ENCODE measurements at places on chromosomes 11 and 22. TPM values are rescaled to one million over a fixed set of nuclear protein-coding genes. Genes with fewer than 3 reads are reported as not detected.

DNA sequence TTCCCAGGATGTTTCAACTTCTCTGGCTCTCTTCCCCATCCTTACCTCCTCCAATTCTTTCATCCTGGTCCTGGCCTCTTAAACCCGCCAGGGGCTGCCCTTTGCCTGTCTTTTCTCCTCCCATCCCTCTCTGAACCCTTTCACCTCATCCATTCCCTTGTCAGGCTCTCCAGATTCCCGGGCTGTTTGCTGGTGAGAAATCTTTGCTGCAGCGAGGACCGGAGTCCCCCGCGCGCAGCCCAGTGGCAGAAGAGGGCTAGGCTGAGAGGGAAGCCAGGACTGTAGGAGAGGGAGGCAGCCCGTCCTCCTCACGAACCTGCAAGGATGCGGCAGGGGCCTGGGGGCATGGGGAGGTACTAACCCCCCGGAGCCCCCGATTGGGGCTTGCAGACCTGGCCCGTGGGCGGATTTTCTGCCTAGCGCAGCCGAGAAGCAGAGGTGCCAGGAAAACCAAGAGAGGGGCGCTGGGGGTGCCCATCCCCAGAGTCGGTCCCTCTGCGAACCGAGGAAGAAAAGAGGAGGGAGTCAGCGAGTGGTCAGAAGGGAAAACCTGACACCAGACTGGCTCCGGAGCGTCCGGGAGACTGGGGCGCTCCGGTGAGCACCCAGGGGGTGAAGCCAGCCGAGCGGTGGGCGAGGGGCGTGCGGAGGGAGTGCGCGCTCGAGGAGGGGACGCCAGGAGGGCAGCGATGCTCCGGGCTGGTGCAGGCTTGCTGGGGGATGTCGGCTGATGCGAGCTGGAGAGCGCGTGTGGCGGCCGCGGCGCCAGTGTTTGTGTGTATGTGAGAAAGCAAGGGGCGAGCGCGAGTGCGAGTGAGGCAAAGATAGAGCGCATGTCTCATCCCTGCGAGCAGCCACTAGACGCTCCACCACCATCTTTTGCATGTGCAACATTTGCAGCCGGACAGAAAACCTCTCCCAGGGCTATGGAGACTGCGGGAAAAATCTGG is at the start of gene GRIA4:
TSS of gene GRIA4 (plus strand) at position 242 of the 950 bp plus-strand sequence. CDS start 925 bp downstream, outside the sequence.
- no peak for DNase-seq

DNA sequence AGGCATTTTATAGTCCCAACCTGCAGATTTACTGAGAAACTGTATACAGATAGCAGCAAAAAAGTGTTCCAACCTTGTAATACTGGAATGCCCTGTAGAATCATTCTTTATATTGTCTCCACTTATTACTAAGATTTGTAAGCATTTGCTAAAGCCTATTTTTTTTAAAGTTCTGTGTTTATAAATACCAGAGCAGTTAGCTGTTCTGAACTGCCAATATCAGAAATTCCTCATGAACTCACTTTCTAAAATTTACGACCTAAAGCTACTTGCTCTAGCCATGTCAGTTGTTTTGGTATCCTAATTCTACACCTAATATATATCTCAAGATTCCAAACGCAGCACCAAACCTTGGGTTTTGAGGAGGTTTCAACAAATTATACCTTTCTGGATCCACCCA is 103.2 kb downstream of the C11orf65 start:
- no peak for DNase-seq

DNA sequence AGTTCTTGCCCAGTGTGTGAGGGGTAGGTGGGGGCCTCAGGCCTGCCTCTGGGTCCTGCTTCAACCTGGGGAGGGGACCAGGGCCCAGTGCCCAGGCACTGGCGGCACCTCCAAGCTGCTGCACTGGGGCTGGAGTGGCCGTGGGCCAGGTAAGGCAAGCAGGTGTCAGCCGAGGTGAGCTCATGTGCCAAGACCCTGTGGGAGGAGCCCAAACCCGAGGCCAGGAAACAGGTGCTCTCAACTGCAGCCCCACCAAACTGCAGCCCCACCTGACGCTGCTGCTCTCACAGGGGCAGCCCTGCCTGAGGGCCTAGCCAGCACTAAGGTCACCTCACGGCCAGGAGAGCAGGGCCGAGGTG is 18.1 kb upstream of the GNB1L start:
- peak; percentile 42 for DNase-seq

- no peak for DNase-seq
These were observed 8.8 kb upstream of the DNAL4 start for GRCh38 chr22:38802671-38803121.

DNA sequence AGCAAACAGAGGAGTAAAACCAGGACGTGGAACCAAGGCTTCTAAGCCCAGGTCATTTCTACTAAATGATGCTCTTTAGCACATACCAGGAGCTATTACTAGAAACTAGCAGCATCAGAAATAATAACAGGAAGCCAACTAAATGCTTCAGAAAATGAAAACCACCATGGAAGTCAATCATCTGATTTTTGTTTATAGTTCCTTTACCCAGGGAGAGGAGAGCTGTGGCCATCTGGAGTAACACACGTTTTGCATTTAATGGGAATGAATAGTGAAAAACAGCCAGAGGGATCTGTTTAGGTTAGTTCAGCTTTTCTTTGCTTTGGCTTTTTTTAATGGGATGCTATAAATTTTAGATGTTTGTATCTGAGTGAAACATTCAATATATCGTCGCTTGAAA is 250.7 kb upstream of the ARHGAP20 start:
- no peak for DNase-seq

- no peak for DNase-seq
These were observed 11.9 kb downstream of the MICALL1 start for GRCh38 chr22:37917874-37918548.

GRCh38 chr11:120539667-120540369 is 28.3 kb downstream of the GRIK4 start:
- no peak for DNase-seq

- DNase-seq, result no peak
These were observed 96.1 kb upstream of the LRRC55 start for GRCh38 chr11:57085611-57086010.

- DNase-seq, result no peak
These were observed 18.8 kb downstream of the P2RY2 start for GRCh38 chr11:73236854-73237253.

DNA sequence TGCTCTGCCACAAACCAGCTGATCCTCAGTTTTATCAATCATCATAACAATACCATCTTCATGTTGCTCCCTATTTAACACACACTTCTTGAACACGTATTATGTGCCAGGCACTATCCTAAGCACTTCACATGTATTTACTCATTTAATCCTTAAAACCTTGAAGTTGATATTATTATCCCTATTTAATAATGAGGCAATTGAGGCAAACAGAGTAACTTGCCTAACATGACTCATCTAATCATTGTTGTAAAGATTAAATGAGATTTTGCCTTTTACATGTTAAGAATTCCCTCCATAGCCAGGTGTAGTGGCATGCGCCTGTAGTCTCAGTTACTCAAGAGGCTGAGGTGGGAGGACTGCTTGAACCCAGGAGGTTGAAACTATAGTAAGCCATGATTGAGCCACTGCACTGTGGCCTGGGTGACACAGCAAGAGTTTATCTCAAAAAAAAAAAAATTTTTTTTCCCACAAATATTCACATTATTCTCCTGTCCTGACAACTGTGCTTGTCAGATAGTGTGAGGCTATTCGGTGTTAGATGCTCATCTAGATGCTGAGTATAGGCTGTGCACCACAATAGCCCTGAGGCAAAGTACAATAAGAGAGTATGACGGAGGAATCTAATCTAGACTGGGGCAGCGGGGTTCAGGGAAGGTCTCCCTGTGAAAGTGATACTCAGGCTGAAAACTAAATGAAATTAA is 13.4 kb downstream of the CKAP5 start:
- DNase-seq, result no peak

- DNase-seq, result no peak
These were observed 7.4 kb upstream of the RCE1 start for GRCh38 chr11:66835768-66836405.

DNA sequence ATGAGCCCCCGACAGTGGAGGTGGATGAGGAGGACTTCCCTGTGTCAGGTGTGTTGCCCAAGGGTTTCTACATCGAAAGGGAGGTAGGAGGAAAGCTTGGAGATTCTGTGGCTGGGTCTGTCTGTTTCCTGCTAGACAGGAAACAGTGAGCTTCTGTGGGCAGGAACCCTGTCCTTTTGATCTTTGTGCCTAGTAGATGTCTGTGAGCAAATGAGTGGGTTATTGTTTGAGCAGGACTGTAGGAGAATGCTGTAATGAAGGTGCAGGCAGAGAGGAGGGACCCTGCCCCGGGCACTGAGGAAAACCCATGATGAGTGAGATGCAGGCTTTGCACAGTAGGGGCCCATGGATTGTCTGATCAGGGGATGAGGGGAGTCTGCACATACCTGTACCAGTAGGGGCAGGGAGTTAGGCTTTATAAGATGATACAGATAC is 14.0 kb downstream of the USP35 start:
- DNase-seq, result no peak

DNA sequence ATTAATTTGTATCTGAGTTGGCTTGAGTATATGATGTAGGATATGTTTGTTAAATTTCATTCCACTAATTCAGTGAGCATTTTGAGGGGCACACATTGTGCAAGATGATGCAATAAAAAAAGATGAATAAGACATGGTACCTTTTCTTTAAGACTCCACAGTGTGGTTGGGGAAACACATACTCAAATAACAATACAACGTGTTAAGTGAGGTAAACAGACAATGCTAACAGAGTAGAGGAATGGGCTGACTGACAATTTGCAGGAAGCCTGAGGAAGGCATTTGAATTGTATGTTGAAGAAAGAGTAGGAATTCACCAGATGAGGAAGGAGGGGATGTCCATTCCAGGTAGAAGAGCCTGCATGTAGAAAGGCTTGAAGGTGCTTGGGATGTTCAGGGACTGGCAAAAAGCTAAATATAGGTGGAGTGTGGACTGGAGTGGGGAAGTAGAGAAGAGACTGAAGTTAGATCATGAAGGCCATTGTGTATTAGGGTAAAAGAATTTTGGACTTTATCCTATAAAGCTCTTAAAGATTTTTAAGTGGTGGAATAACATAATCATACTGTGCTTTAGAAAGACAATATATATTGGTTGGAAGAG is 6.8 kb downstream of the RNF169 start:
- DNase-seq, result no peak

DNA sequence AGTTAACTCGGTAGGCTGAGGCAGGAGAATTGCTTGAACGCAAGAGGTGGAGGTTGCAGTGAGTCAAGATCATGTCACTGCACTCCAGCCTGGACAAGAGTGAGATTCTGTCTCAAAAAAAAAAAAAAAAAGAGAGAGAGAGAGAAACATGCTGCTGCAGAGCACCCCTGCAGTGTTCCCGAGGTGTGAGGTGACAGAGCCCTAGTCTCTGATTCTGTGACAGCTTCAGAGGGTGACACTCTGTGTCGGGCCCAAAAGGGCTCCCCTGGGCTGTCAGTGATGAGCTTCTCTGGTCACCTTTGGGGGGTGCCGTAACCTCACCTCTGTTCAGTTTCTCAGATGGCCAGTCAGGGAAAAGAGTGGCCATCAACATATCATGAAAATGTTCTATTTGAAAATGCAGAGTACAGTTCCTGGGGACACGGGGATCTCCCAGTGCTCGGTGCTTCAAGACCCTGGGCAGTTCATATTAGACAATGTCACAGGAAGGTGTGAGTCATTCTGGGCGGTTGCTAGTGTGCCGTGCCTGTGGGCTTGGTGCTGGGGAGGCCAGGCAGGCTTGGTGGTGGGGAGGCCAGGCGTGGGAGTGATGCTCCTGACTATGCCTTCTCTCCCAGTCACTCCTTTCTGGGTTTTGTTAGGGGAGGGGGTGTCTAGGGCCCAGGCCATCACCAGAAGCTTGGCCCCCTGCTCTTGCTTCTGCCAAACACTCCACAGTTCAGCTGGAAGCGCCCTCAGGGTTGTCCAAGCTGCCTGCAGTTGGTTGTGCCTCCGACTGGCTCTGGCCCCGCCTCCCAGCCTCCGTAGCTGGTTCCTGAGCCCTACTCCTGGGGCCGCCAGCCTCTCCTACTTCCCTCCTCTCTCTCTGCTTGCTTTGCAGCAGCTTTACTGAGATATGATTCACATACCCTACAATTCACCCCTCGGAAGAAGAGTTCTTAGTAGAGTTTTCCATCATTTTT is 52.5 kb upstream of the CLDN5 start:
- DNase-seq, result no peak

DNA sequence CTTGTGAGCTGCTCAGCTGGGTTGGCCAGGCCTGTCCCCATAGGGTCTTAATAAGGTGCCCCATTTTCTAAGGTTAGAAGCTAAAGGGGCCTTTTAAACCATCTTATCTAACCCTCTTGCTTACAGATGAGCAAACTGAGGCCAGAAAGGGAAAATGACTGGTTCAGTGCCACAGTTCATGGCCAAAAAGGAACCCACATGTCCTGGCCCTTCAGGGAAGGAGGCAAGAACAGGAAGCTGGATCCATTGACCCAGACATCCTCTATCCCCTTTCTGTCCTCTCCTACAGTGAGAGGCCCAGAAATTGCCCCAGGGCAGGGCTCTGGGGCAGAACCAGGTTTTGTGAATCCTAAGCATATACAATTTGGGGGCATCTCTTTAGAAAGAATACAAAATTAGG is 10.0 kb downstream of the PRG3 start:
- DNase-seq, result no peak

DNA sequence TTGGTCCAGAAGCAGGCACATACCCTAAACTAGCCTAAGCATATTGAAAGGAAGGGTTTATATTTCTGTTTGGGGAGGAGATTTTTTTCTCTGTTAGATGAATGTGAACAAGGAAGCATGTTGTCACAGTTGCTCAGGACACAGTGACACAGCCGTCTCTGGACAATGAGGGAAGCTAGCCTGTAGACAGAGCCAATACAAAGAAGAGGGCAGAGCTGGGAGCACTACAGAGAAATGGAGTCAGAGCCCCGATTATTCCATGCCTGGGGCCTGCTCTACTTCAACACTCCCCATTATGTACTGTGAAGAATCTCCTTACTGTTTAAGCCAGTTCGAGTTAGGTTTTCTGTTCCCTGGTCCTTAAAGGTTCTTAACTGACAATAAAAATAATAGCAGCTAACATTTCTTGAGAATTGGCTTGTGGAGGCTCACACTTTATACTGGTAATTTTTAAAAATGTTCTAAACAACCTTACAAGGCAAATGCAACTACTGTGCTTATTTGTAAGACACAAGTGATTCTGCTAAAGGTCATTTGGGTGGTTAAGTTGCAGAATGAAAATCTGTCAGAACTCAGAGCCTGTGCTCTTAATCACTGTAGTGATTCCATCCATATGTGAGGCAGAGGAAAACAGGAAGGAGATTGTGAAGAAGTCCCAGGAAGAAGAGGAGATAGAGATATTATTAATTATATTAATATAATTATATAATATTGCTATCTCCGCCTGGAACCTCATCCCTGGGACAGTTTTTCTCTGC is 58.8 kb upstream of the RRAS2 start:
- no peak for DNase-seq

PLEKHA7 gene
- 25.8 TPM for total RNA-seq

SMC1B gene
- not detected for total RNA-seq

OR5P2 gene
- total RNA-seq, result not detected

TSPO gene
- total RNA-seq, result 32.2 TPM

SCGB1A1 gene
- total RNA-seq, result 2.0 TPM

TREH gene
- 3.4 TPM for total RNA-seq

C11orf97 gene
- 0.35 TPM for total RNA-seq

ARHGAP8 gene
- total RNA-seq, result 0.98 TPM

HEPHL1 gene
- not detected for total RNA-seq

CHRNA10 gene
- total RNA-seq, result 0.78 TPM

Measured in left lobe of liver (tissue), 2 donors.